NCI-H187 (cell line): ENCODE measurements at places on chromosomes 7 and 10.

DNA sequence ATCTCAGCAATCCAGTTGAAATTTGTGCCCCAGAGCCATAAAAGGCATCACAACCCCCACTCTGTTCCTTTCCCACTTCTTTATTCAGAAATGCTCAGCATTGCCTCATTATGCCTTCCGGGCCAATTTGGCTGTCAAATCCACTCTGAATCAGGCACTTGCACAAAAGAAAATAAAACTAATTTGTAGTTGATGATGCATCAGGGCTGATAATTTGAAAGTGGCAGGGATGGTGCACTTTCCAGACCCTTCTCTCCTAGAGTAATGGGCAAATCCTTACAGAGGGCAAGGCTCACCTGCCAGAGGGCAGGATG, 147.9 kb upstream of the PDE1C start:
- no peak for DNase-seq

DNA sequence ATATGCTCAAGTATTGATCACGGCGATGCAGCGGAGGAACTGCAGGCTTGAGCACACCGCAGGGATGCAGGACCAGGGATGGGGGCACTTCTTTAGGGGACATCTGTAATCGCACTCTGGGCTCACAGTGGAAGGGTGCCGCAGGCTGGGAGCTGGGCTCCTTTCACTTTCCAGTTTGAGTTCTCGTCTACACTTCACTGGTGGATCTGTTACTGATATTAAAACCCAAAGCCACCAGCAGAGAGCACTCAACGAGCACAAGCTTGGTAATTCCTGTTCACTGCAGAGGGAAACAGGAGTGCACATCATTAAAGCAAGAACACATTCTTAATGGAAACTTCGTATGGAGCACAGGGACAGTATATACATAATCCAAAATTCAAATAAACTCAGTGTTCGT, 91.3 kb downstream of the PARD3 start:
- no peak for DNase-seq

- DNase-seq = no peak
Measured at GRCh38 chr10:103470761-103471653, 8.0 kb downstream of the CALHM3 start.

- no peak for DNase-seq
Measured at GRCh38 chr7:55464422-55464821, 99.3 kb downstream of the LANCL2 start.

GRCh38 chr7:32221736-32222135, 151.5 kb upstream of the PDE1C start:
- no peak for DNase-seq

DNA sequence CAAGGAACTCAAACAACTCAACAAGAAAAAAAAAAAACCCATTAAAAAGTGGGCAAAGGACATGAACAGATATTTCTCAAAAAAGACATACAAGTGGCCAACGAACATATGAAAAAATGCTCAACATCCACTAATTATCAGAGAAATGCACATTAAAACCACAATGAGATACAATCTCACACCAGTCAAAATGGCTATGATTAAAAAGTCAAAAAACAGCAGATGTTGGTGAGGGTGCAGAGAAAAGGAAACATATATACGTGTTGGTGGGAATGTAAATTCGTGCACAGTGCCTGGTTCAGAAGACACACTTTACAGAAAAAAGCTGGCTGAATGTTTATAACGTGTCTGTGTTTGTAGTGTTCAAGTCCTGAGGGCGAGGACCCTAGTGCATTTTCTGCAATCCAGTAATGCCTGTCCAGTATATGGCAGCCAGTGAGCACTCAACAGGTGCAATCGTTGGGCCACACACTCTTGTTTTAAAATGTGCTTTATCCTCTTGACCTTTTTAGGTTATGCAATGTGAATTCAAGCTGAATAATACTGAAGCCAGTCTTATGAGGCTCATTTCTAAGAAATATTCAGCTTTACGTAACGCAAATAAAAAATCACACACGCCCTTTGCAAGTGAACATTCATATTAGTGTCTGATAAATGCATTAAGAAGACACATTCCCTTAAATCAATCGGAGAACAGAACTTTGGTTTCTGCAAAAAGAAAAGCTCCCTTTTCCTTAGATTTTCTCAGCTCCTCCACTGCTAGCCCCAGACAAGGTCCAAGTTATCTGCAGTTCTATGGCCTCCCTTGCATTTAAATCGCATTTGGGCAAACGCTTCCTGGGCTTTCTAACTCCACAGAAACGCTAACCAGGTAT, 813 bp upstream of the MTURN start:
- no peak for DNase-seq

GRCh38 chr10:48492201-48492600, 112.7 kb downstream of the ARHGAP22 start:
- no peak for DNase-seq

DNA sequence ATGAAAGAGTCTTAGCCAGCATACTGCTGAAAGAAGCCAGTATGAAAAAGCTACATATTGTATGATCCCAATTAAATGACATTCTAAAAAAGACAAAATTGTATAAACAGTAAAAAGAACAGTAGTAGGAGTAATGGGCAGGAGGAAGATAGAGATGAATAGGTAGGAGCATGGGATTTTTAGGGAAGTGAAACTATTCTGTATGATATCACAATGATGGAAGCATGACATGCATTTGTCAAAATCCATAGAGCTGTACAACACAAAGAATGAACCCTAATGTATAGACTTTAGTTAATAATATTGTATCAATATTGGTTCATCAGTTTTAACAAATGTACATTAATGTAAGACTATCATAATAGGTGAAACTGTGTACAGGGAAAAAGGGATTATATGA, 147.9 kb downstream of the IMMP2L start:
- no peak for DNase-seq

DNA sequence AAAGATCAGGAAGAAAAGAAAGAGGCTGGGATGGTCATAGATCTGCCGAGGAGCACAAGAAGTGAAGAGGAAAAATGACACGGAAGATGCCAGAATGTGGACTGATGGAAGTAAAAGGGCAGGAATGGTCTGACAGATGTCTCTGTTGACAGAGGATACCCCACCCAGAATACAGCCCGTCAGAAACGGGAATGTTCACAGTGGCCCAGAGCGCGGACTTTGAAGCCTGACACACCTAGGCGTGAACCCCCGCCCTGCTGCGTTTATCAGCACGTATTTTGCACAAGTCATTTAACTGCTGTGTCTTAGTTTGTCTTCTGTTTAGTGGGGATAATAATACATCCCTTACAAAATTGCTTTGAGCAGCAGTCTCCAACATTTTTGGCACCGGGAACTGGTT, 27.1 kb downstream of the AKR1B1 start:
- no peak for DNase-seq

DNA sequence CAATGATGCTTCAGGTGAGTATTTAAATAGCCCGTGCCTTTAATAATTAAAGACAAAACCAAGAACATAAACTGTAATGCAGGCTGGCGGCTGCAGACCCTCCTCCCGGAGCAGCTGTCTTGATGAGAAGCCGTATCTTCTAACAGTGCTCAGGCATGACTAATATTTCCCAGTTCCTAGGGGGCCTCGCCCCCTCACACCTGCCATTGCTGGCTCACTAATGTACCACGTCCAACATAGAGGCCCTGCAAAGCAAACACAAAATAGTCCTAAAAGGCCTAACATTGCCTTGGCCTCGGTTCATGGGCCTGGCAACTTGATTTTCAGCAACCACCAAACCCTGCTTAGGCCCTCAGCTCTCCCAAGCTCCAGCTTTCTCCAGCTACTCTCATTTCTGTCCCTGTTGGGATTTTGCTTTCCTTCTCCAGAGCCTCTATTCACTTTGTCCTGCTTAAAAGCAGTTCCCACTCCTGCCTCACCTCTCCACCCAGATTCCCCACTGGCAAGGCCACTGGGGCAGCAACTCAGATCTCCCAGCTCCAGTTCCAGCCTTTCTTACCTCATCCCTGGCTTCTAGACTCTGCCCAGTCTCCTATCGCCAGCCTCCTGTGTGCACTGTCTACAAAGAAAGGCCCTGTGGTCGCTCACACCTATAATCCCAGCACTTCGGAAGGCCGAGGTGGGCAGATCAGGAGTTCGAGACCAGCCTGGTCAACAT, 16.2 kb downstream of the SORBS1 start:
- no peak for DNase-seq

DNA sequence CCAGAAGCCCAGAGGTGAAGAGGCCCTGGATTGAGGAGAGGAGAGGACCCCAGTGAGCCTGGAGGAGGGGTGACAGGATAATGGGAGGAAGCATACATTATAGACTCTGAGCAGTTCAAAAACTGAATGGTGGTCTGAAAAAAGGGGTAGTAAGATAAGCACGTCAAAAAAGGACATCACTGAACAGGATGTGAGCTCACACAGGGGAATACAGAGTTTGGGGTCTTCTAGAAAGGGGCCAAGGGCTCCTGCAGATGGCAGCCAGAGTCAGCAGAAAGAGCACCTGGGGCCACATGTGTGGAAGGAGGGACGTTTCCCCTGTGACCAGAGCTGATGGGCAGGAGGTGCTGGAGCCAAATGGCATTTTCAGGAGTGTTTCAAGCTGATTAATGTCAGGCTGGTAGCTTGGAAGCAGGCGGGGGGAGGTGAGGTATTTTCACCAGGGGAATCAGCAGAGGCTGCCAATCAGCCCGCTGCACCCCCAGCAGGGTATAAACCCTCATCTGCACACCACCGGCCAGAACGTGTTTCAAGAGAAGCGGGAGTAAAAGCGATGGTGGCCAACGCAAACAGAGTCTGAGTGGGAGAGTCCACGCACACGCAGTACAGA, 85.8 kb downstream of the TNS3 start:
- DNase-seq = no peak

- no peak for DNase-seq
Measured at GRCh38 chr10:87659571-87660483, at the start of gene PAPSS2. PAPSS2 (plus strand) TSS chr10:87659878; CDS start chr10:87659982, 104 bp downstream.

DNA sequence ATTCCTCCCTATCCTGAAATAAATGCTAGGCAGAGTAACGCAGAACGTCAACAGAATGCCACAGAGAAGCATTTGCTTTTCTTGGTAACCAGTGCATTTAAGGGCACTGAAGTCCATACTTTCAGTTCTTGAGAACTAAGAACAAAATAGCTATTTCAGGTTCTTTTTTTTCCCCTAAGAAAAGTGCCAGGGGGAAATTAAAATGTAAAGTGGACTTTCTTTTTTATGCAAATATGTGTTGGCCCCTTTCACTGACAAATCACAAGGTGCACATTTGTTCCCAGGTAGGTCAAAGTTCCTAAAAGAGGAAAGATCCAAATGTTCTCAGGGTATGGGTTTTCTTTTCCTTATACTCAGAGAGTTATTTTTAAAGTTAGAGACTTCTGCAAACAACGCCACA, 151.5 kb downstream of the HPSE2 start:
- DNase-seq = no peak

- DNase-seq = no peak
Measured at GRCh38 chr7:45623740-45624391, 49.7 kb downstream of the ADCY1 start.

GRCh38 chr7:566100-566499, 46.5 kb upstream of the PDGFA start:
- no peak for DNase-seq

DNA sequence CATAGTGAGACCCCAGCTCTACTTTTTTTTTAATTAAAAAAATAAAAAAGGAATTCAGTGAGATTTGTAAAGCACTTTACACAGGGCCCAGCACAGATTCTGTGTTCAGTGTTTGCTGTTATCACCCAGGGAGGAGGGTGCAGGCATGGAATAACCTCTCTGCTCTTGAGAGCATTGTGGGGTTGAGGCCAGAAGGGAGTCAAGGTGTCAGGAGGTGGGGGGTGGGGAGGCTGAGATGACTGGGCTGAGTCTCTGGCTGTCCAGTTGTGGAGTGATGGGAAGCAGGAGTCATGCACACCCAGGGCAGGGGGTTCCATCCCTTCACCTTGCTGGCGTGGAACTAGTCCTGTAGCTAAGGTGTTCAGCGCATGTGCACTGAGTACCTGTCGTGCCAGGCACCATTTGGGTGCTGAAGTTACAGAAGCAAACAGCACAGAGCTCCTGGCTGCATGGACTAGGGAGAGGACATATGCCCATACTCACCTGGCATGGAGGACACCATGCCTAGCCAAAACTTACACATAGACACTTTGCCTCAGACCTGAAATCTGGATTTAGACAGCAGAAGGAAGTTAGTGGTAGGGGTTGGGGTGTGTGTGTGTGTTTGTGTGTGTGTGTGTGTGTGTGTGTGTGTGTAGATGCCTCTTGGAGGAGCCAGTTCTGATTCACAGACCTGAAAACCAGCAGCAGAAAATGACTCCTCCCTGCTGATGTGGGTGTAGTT, 69.2 kb upstream of the LRRC4 start:
- DNase-seq = no peak

DNA sequence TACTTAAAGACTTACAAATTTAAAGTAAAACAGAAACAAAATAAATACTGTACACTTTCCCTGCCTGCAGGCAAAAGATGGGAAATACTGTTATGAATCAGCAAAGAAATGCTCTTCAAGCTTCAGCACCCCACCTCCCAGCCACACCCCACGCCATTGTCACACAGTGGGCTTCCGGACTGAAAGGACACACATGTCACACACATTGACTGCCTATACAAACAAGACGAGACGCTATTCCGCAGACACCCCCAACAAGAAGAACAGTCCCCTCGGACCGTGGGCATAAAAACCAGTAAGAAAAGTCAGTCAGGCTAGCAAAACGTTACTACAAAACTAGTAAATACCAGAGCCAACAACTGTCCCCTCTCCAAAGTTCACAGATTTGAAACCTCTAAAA, 22.2 kb upstream of the PARP12 start:
- no peak for DNase-seq
